Activated T-helper 1 cell treated with anti-CD3 and anti-CD28 coated beads, Interleukin-12 subunit alpha, Interleukin-12 subunit beta, Interleukin-2, Interleukin-4 antibody, amounts not matched to agents 30 ng/mL and 10 ng/mL and 1 ng/mL, durations not matched to agents 14 hours and 24 hours and 36 hours (primary cell): ENCODE measurements at places on chromosomes 16 and 17. TPM values are rescaled to one million over a fixed set of nuclear protein-coding genes. Genes with fewer than 3 reads are reported as not detected.

The CRHR1 gene
- total RNA-seq, result not detected in 2 replicates

The SLC5A10 gene
- not detected in 2 replicates for total RNA-seq

The ZNF830 gene
- 28.0 and 29.7 TPM in 2 replicates for total RNA-seq

The NTN3 gene
- 0.10 TPM in 1 of 2 replicates, not detected in the other for total RNA-seq

The SLC38A8 gene
- not detected in 2 replicates for total RNA-seq

The MYL4 gene
- not detected in 2 replicates for total RNA-seq

GRCh38 chr17:1111599-1112443, 68.0 kb downstream of the ABR start:
- DNase-seq, result no peak

DNA sequence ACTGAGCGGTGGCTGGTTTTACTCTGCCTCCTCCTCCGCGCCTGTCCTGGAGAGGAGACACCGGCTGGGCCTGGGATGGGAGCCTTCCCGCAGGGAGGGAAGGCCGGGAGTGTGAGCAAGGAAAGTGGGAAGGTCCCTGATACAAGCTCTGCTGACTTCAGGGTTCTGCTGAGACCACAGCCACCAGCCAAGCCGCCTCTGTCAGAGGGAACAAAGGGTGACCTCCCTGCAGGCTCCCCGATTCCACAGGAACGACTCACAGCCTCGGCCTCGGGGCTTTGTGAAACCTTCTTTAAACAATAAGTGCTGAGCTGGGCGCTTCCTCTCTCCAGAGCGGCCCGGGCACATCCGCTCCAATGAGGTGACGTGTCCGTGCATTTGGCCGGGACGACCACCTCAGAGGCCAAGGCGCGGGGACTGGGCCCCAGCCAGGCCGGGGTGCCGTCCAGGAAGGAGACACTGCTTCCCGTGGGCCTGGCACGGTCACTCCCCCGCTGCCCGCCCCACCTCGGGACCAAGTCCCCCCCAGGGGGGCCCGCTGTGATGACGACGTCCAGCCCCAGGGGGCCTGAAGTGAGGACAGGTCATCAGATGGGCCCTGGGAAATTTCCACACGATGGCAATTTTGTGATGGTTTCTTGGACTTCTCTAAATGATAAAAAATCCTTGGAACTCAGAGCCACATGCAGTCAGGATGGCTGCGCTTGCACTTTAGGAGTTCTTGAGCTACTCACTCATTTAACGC, 11.8 kb upstream of the CIBAR2 start:
- no peak for DNase-seq

GRCh38 chr17:81034779-81035520, at the start of gene BAIAP2:
Gene BAIAP2 (plus strand): TSS chr17:81035151. CDS start chr17:81035255, 104 bp downstream.
- peak; percentile 89 for DNase-seq

DNA sequence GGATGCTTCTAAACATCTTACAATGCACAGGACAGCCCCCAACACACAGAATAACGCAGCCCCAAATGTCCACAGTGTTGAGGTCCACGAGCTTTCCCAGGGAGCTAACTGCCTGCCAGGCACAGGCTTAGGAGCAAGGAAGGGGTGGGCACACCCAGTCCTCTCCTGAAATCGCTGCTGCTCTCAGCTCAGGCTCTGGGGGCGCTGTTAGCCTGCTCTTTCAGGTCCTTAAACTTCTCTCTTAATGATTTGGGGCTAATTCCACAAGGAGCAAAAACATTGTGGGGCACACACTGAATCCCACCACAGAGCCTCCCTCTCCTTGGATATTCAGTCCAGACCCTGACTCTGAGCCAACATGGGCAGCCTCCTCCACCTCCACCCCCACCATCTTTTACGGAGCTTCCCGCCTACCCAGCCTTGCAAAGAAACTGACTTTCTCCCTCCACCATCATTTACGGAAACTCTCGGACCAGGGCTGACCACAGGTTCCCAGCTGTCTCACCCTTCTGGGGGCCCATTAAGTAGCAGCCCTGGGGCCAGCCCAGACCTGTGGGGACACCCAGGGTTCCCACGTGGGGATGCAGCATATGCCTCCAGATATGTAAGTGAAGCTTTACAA, 1.1 kb downstream of the CD300H start:
- DNase-seq, result no peak

GRCh38 chr16:84198401-84198800, 7.4 kb downstream of the ADAD2 start:
- no peak for DNase-seq

- no peak for DNase-seq
Measured at GRCh38 chr17:62882284-62882683, 74.2 kb upstream of the MARCHF10 start.

GRCh38 chr16:73732143-73732542, 564.5 kb upstream of the PSMD7 start:
- no peak for DNase-seq

DNA sequence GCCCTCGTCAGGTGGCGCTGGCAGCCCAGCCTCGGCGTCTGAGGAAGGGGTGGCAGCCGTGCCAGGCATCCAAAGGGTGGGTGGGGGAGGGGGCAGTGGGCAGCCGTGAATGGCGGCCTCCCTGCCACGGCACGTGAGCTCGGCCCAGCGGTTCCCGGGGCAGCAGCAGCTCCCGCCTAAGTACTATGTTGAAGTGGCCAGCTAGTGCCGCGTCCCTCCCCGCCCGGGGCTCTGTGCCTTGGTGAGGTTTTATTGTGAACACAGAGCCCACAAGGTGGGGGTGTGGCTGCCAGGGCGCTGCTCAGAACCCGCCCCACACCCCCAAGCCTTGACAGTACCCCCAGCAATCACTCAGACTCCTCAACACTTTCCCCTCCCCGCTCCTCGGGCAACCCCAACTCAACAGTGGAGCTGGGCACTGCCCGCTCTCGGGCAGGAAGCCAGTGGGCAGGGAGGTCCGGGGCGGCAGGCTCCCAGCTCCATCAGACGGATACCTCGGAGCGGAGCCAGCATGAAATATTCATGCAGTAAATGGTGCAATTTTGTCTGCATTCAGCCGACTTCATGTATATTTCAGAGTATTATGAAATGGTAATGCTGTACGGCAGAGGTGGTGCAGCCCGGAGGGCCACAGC, 80.4 kb downstream of the ENGASE start:
- no peak for DNase-seq

DNA sequence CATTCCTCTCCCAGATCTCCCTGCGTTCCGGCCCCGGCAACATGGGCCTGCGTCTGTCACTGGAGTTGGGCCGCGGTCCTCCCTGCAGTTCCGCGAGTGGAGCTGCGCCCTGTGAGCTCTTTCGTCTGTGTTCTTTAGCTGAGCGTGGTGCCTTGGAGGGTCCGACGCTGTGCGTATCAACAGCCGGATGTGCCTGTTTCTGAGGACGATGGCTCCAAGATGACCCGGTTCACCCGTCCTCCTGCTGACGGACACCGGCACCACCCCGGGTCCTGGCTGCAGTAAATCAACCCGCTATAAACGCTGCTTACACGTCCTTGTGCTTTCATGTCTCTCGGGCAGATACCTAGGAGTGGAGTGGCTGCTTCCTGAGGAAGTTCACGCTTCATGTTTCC, 44.8 kb upstream of the GNG13 start:
- no peak for DNase-seq

DNA sequence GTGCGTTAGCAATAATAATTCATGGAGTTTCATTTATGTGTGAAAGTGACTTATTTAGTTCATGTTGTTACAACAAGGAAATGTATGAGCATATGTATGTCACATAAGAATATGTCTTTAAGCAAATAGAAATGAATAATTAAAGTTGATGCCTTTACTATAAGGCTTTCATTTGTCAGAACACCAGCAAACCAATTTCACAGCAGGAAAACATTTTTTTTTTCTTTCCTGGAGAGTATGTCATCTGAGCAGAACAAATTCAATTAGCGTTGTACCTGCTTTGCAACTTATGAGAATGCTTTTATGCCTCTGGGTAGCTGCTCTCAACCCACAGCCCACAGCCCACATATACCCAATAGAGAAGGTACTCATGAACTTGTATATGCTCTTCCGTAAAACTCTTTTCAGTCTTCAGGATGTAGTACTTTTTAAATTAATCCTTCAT, 26.3 kb upstream of the APOH start:
- no peak for DNase-seq

DNA sequence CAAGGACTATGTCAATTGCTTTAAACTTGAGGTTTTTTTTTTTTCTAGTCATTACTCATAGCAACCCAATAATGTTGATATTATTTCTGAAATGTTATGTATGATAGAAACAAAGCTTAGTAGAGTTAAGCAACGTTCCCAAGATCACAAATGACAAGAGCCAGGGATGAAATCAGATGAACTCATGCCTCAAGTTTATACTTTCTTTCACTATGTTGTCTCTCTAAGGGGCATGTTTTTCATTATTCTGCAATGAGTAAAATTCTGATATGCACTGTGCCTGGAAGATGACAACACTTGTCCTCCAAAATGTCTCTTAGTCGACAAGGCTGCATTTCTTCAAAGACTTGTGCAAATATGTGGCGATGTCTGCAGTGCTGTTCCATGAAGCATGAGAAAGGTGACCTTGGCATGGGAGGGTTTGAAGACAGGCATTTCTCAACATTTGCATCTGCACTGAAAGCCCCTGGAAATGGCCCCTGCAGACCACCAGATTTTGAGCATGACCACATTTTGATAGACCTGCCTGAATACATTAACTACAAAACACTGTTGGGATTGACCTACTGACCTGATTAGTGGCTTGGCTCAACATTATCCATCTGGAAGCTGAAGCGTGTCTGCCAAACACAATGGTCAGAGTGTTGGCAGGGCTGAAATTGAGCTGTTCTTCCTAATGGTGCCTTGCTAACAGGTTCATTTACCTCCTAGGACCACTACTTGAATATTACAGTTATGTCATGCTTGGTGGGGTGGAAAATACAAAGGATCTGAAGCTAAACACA, 1027.5 kb downstream of the CDH11 start:
- DNase-seq, result no peak

- no peak for DNase-seq
Measured at GRCh38 chr17:2688351-2689342, 22.9 kb downstream of the CLUH start.

GRCh38 chr16:89482150-89482816, 8.1 kb downstream of the ANKRD11 start:
- DNase-seq, result no peak

- no peak for DNase-seq
Measured at GRCh38 chr16:87390641-87391323, 1.4 kb upstream of the MAP1LC3B start.

DNA sequence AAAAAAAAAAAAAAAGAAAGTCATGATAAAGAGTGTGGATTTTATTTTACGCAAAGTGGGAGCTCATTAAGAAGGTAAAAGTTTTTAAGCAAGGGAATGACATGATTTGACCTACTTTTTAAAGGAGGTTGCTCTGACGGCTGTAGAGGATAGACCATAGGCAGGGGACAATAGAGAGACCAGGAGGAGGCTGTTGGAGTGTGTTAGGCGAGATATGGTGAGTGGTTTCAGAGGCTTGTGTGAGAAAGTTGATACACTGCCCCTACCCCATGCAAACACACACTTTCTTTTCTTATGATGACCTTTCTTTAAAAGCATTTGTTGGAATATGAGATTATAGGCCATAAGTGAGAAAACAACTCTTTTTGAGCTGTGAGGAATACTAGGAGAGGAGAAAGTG, 82.0 kb downstream of the FTO start:
- no peak for DNase-seq

DNA sequence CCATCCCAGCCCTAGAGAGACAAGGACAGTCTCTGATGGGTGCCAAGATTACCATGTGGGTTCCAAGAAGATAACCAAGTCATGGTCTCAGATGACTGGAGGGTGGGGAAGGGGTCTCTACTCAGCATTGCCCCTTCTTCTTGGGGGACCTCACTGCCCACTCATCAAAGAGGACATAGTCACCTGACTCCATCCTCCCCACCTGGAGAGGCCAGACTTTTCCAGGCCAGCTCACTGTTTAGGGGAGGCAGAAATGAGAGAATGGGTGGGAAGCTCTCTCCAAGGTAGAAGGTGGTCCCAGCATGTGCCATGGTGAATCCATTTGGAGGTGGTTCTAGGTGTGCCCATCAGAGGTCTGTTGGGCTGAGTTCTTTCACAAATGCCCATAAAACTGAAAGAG, 20.7 kb upstream of the IL21R start:
- no peak for DNase-seq

DNA sequence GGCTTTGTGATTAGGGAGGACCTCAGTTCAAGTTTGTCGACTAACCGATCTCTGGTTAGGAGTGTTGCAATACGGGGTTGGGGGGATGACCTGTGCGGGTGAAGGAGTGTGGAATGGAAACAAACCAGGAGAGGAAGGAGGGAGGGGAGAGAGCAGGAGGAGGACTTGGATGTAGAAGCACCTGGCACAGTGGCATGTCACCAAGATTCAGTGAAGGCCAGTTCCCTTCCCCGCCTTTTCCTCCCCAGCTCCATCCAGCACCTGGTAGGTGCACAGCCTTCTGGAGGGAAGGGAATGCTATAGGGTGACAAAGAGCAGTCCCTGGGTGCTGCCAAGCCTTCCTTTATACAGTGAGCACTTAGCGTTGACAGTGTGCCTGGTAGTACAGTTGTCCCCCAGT, 107.4 kb upstream of the CRHR1 start:
- DNase-seq, result no peak

- no peak for DNase-seq
Measured at GRCh38 chr16:14613991-14614390, 16.1 kb downstream of the PARN start.

- DNase-seq, result no peak
Measured at GRCh38 chr17:6570731-6571451, 14.5 kb upstream of the PITPNM3 start.

- no peak for DNase-seq
Measured at GRCh38 chr17:17938388-17939107, 33.7 kb downstream of the TOM1L2 start.

GRCh38 chr16:69865701-69866100, 85.4 kb upstream of the CLEC18A start:
- DNase-seq, result no peak

GRCh38 chr17:4534928-4535666, 20.1 kb downstream of the MYBBP1A start:
- DNase-seq, result no peak

DNA sequence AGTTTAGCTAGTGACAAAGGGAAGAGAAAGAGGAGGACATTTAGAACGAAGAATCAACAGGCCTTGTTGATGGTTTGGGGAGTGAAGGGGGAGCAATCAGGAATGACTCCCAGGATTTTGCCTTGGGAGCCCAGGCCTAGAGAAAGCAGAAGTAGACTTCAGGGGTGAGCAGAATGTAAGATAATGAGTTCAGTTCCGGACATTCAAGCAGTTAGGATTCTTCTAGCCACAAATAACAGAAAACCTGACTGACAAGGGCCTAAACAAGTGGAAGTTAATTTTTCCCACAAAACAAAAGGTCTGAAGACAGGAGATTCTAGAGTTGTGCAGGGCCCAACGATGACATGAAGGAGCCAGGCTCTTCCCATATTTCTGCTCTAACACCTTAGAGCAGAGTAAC, 45.9 kb downstream of the SKAP1 start:
- DNase-seq, result no peak
